Activated CD8-positive, alpha-beta memory T cell treated with anti-CD3 and anti-CD28 coated beads for 4 hours (primary cell): ENCODE measurements at places on chromosomes 2 and 18.

DNA sequence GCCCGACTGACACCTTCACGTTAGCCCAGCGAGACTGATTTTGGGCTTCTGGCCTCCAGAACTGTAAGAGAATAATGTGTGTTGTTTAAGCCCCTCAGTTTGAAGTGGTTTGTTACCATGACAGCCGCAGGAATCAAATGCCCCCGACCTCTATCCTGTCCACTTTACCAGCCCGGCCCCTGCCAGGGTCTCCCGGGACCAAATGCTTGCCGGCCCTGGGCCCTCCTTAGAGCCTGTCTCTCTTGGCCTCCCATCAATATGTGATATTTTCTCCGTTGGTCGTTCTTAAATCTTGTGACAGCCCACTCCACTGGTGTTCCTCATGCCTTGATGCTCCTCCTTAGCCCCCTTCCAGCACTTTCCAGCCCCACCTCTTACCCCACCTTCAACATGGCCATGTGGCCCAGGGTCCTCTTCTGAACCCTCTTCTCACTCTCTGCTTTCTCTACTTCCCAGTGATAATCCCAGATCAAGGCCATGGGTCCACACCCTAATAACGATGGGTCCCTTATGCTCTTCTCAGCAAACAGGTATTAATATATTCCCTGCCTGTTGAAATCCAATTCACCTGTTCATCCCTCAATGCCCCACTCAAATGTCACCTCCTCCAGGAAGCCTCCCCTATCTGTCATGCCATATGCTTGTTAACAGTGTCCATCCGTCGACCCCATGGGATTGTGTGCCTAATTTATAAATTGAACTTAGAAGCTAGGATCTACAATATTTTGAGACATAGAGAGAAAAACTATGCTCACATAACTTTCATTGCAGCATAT is 192.8 kb downstream of the ZFP36L2 start:
- DNase-seq = no peak

GRCh38 chr2:121489911-121490583 is 40.6 kb upstream of the RNU4ATAC start:
- no peak for DNase-seq

DNA sequence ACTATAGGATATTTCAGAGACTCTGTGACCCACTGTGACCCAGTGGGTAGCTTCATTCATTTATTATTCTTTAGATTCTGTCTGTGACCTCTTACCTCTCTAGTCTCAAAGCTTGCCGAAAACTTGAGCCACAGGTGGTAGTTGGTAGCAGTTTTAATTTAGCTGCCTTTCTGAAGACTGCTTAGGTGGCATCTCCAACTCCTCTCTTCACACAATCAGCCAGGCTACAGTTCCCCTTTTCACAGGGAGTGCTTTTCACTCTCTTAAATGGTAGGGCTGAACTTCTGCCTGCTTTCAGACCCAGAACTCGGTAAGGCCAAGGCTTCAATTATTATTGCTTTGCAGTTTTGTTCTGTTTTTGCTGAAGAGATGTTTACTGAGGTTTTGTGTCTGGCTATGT is 349.6 kb downstream of the ARL6IP6 start:
- DNase-seq = no peak

DNA sequence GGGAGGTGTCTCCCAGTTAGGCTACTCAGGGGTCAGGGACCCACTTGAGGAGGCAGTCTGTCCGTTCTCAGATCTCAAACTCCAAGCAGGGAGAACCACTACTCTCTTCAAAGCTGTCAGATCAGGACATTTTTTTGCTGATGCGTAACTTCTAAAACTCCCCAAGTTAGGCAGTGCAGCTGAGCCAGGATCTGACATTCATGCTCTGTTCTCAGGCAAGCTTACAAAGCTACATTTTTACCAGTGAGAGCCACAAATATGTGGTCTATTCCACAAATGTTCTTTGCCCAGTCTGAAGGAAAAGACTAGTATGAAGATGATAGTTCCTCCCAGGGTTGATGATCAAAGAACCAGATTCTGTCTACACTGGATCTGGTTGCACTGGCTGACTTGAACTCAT is 184.1 kb downstream of the MTCL1 start:
- DNase-seq = no peak

DNA sequence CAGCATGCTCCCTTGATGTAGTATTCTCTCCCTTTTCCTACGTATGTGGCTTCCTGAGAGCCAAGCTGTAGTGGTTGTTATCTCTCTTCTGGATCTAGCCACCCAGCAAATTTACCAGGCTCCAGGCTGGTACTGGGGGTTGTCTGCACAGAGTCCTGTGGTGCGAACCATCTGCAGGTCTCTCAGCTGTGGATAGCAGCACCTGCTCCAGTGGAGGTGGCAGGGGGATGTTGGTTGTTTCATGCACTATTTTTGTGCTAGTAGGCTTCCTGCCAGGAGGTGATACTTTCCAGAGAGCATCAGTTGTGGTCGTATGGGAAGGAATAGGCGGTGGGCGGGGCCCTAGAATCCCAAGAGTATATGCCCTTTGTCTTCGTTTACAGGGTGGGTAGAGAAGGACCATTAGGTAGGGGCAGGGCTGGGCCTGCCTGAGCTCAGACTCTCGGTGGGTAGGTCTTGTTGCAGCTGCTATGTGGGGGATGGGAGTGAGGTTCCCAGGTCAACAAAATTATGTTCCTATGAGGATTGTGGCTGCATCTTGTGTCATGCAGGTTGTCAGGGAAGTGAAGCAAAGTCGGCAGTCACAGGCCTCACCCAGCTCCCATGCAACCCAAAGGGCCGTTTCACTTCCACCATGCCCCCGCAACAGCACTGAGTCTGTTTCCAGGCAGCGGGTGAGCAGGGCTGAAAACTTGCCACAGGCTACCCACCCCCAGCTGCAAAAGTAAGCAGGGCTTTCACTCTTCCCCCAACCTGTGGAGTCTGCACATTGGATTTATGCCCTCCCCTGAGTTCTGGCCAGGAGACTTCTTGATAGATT is 1139.5 kb downstream of the BCL11A start:
- DNase-seq = no peak

- DNase-seq = no peak
Observed at GRCh38 chr2:57617318-57617717, 429.3 kb upstream of the VRK2 start.

- no peak for DNase-seq
Observed at GRCh38 chr18:68376926-68377325, 338.0 kb downstream of the TMX3 start.

GRCh38 chr2:33484042-33484621 is 7.7 kb downstream of the RASGRP3 start:
- no peak for DNase-seq

- DNase-seq = no peak
Observed at GRCh38 chr2:9222239-9222892, 15.8 kb downstream of the ASAP2 start.

GRCh38 chr2:25816249-25816648 is 62.0 kb downstream of the ASXL2 start:
- no peak for DNase-seq

- DNase-seq = no peak
Observed at GRCh38 chr18:8217051-8217564, 392.1 kb upstream of the RAB12 start.

GRCh38 chr2:11757101-11757500 is 10.7 kb downstream of the LPIN1 start:
- no peak for DNase-seq

DNA sequence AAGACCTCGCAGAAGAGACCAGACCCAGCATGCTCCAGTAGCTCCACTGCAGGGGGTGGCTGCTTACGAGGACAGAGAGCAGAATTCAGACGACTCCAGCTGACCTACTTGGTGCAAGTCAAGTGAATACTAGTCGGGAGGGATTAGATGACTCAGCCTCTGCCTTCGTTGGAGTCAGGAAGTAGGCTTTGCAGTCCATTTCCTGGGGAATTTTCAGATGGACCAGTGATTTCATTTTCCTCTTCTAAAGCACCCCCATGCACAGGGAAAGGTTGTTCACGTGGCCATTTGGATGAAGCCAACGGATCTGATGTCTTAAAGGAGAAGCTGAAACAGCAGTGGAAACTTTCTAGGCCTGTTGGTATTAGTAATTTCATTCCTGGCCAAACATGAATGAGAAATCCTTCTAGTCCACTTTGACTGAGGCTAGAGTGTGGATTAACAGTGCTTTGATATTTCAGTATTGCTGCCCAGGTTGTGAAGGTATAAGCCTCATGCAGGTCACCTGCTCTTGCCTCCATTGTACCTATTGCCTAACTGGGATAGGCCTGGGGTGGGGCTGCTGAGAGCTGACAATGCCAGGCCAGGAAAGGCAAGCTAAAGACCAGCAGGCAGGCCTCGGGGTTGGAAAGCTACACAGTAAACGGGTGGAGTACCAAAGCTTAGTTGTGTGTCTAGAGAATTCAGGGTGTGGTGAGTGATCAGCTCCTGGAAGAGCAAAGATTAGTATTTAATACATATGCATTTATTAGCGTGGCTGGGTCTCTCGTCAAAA is 117.6 kb upstream of the FOSL2 start:
- DNase-seq = no peak

DNA sequence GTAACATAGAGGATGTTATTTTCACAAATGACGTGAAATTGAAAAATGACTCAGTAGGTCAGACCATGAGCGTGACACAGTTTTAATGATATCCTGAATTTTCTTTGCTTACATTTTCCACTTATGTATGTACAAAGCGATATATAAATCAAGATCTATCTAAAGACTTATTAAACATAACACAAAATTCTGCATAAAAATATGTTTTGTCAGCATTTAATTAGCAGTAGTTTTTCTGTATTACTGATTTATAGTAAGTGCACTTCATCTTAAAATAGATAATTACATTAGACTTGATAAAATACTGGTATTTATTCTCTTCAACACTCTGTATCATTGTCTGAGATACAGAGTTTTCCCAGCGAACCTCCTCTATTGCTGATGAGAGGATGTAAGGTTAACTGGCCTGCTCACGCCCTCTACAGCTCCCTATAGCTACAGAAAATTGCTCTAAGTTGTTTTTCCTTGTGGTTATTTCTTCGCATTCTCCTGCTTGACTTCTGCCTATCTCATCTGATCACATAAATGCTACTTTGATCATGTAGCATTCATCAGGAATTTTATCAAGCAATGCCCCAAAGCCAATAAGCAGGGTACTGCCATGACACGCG is 548.8 kb upstream of the REG3G start:
- DNase-seq = no peak

DNA sequence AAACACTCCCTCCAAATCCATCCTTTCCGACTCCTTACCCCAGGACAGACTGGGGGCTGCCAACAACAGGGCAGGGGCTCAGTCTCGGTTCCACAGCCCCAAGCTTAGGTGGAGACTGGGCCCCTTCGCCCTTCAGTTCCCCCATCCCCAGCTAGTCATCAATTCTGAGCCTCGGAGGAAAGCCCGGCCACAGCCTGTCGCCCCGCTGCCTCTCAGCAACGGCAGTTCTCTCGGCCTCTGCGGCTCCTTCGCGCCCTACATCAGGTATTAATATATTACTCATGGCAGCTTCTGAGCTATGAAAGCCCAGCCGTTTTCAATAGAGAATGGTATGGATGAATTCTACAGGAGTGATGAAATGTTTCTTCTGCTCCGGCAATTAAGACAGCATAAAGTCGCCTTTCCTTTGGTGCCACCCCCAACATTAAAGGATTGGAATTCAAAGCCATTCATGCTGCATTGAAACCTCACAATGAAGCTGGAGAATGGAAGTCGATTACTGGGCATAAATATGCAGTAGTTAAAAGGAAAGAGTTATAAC is 2.8 kb downstream of the HDAC4 start:
- no peak for DNase-seq

DNA sequence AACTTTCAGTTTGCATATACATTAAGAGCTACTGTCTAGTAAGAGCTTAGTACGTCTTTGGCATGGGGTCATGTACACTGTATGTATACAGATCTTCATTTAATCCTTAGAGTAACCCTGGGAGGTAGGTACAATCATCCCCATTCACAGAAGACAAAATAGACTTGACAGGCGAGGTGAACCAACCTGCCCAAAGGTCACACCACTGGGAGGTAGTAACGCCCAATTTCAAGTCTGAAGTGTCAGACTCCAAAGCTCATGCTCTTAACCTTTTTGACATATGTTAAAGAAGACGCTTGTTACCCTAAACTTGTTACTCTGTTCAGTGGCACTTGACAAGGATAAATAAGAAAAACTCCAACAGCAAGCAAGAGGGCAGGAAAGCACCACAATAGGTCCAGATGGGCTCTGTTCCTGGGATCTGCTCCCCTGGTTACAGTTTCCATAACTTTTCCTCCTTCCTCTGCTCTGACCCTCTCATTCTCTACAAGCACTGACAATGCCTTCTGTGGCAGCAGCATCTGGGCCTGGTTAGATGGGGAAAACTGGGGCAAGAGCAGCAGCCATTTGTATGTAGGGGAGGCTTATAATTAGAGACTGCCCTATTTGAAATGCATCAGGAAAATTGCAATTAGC is 64.7 kb upstream of the SERTAD2 start:
- DNase-seq = no peak

DNA sequence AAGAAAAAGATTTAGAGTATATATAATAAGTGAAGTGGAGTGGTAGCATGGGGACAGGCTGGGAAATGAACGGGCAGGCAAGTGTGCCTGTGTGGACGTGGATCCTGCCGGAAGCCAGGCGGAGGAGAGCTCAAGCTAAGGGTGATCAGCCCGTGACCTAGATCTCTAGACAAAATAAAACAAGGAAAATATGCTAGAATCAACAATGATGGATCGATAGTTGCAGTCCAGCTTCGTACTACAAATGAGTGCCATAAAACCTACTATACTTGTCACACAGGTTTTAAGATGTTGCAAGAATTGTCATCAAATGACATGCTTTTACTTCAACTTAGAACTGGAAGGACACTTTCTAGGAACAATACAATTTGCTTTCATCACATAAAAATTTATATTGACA is 8.5 kb downstream of the EIF2AK2 start:
- no peak for DNase-seq

GRCh38 chr2:100376836-100377235 is 40.6 kb downstream of the CHST10 start:
- DNase-seq = no peak

DNA sequence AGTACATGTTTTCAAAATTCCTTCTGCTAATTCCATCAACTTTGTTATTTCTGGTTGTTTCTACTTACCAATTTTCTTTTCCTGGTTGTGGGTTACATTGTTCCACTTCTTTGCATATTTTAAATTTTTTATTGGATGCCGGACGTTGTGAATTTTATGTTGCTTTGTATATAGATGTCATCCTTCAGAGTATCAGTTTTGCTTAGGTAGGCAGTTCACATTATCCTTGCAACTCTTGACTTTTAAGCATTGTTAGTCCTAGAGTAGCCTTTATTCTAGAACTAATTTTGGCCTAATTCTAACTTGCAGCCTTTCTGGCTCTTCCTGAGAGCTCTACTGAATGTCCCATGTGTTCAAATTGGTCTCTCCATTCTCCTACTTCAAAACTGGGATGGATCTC is 228.7 kb upstream of the MC4R start:
- no peak for DNase-seq

DNA sequence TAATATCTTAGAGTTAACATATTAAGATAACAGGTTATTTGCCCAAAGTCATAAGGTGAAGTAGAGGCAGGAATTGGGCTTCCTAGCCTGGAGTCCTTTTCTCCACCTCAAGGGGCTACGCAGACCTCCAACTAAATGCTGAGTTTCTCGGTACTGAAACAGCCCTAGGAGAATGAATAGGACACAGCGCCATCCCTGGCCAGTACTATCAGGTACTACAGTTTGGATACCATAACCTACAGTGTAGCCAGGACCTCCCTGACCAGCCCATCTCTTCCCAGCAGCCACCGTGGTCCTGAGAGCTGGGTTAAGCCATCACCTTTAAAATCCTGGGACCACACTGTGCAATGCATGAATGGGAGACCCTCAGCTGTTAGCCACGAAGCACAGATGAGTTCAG is 15.7 kb downstream of the CASP8 start:
- DNase-seq = no peak
